Activated CD4-positive, alpha-beta T cell treated with anti-CD3 and anti-CD28 coated beads, Interleukin-2, Interleukin-4, amounts not matched to agents 100 ng/mL and 50 ng/mL, durations not matched to agents 16 hours and 8 hours (primary cell): ENCODE measurements at places on chromosomes 12 and 14.
A peak's percentile ranks its signal among the peaks of the same experiment; 100 is the strongest.

GRCh38 chr14:68978172-68978911 is 760 bp downstream of the ACTN1 start:
- DNase-seq, result peak; percentile 22

DNA sequence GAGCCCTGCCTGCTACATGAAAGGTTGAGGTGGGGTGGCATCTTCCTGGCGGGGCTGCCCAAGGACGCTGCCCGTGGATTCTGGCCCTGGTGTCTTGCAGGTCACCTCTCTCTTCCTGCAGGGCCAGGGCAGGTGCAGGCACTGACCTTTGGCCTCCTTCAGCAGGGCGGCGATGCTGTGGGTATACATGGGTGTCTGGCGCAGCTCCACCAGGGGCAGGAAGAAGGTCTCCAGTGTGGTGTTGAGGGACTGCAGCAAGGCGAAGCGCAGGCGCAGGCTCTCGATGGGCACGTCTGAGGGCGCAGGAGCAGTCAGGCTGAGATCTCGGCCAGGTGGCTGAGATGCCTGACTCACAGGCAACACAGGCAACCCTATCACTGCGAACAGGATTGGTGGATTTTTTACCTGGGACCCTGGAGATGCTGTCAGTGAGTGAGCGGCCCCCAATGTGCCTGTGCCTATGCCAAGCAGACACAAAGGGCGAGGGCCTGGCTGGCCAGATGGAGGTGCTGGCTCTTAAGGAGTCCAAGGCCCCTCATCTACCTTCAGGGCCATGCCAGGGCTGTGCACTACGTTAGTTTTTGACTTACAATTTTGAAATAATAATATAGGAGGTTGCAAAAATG is 45.7 kb downstream of the TRAFD1 start:
- no peak for DNase-seq

DNA sequence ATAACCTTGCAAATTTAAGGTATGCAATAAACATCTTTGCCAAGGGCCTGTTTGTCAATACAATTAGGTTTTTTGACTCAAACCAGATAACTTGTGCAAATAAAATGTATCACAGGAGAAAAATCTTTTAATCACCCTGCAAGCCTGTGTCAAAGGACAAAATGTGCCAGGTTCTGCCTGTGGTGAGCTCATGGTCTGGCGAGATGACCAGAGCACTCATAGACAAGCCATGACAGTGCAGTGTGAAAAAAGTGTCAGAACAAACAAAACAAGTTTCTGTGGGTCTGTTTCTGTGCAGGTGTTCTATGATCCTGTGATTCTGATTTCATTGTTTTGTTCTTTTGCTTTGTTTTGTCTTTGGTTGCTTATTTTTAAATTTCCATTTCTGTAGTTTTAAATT is 847.2 kb downstream of the VRK1 start:
- no peak for DNase-seq

- no peak for DNase-seq
Measured at GRCh38 chr14:33568935-33569579, 381.8 kb downstream of the EGLN3 start.

DNA sequence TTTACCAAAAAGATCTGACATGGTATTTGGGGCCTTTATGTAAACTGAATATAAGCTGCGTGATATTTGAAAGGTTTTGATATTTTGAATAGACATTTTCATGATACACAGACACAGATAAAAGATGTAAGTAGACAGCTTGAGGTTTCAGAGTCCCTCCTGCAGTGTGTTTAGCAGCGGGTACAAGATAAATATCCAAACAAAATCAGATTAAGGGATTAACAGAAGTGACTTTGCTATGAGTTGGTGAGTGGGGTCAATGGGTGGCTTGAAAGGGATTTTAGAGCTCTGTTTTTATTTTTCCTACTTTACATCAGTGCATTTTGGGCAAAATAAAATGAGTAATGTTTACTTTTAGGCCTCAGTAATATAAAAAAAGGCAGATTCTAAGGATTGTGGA is 84.1 kb downstream of the IGF1 start:
- no peak for DNase-seq

DNA sequence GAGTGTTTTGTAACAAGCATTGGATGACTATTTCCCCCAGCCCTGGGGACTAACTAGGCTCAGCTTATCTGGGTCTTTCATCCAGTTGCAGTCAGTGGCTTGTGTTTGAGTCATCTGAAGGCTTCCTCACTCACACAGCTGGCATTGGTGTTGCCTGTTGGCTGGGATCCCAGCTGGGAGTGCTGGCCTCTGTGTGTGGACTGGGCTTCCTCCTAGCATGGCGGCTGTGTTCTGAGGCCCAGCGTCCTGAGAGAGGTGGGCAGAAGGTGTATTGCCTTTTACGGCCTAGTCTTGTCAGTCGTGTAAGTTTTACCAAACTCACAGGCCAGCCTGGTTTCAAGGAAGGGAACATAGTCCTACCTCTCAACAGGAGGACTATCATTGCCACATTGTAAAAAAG is 28.3 kb upstream of the PPP2R5C start:
- no peak for DNase-seq

DNA sequence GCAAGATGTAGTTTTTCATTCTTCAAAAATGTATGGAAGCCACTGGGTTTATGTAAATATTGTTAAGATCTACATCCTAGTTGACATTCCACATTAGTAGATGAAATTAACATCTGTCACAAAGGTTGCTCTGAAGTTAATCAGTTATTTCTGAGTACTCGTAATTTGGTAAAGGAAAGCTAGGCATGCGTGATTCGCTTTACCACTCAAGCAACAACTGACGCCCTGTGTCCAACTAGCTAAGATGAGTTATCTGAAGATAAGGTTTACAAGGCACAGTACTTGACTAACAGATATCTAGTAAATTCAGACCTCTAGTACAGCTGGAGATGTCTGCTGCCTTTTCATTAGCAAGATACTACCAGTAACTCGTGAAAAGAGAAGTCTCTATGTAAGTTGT is 14.1 kb downstream of the PRKD1 start:
- no peak for DNase-seq

DNA sequence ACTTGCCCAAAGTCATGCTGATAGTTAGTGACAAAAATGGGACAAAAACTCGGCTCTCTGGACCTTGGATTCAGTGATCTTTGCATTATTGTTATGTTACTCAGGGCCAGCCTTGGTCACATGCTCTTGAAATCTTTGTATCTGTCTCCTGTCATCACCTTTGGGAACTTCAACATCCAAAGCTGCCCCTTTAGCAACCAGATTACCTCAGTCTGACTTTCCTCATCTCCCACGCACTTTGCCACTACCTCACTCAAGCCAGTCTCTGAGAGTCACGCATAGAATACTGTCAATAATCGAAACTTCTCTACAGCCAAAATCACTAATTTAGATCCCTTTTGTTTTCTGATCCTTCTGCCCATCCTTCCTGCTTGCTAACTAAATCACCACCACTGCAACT is 90.8 kb upstream of the DAAM1 start:
- DNase-seq, result no peak

DNA sequence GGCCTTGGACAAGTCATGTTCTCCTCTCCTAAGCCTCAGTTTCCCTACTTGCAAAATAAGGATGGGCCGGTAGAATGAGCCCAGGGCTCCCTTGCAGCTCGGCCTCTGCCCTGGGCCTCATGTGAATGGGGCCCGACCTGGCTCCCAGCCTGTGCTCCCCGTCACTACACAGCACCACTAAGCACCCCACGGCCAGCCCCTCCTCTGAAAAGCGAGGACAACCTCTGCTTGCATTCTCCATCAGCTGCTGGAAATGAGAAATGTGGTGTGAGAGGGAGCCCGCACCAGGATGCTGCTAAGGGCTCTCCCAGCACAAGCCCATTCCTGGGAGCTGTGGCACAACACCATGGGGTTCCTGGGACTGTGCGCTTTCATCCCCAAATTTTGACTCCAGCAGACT is 10.2 kb downstream of the SLC25A47 start:
- no peak for DNase-seq

- DNase-seq, result no peak
Measured at GRCh38 chr14:38074081-38074480, 133.6 kb upstream of the SSTR1 start.

- DNase-seq, result peak; percentile 53
Measured at GRCh38 chr12:130826151-130826801, 12.8 kb downstream of the STX2 start.

- DNase-seq, result peak; percentile 31
Measured at GRCh38 chr14:50786751-50787464, 44.1 kb downstream of the NIN start.

DNA sequence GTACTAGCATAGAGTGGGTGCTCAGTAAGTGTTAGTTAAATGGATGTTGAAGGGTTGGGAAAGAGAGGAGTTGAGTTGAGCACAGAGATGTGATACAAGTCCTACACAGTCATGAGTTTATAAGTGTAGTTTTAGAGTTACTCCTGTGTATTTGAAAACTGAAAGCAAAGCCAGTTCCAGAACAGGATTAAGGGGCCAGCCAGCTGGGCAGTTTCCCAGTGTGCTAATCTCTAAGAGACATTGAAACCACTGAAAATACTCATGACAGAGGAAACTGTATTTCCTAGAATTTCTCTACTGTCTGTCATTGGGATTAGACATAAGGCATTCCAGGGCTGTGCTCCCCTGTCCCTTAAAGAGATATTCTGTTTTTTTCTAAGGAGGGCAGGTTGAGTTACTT is 101.0 kb downstream of the DERA start:
- no peak for DNase-seq

DNA sequence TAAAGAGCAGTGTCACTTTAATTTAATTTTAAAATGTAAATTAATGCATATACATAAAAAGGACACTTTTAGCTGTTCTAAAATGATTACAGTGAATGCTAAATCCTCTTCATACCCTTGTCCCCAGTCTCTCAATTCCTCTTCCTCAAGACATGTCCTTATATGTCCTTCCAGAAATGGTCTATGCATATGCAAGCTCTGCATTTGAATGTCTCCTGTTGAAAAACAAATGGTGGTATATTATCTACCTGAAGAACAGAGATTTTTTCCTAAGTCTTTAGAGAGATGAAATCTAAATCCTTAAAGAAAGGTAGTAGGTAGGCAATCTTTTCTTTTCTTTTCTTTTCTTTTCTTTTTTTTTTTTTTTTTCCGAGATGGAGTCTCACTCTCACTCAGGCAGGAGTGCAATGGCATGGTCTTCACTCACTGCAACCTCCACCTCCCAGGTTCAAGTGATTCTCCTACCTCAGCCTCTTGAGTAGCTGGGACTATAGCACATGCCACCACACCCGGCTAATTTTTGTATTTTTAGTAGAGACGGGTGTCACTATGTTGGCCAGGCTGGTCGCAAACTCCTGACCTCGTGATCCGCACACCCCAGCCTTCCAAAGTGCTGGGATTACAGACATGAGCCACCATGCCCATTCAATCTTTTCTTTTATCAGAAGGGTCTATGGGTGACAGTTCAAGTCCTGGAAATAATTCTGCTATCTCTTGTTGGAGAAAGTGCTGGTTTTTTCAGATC is 180.5 kb downstream of the PRKCH start:
- DNase-seq, result no peak

DNA sequence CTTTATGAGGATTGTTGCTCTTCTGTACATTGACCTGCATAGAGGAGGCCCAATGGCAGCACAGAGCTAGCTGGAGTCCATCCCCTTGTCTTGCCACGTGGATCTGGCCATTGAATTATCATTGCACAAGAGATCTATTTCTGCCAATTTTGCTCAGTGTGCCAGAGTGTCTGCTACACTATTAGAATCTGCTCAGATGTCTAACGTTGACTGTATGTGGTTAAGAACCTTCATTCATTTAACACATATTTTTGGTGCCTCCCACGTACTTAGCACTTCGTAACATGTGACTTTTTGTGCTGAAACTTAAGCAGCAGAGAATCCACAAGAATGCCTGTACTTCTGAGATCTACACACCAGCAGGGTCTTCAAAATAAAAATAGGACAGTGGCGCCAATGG is 166.0 kb upstream of the VASH1 start:
- DNase-seq, result no peak

- DNase-seq, result no peak
Measured at GRCh38 chr12:49887091-49887490, 16.6 kb downstream of the FAIM2 start.

GRCh38 chr14:86847140-86847539 is 1145.8 kb downstream of the GALC start:
- no peak for DNase-seq

GRCh38 chr12:10540776-10541205 is 35.1 kb downstream of the EIF2S3B start:
- DNase-seq, result peak; percentile 67

GRCh38 chr14:71729596-71729995 is 202.6 kb upstream of the RGS6 start:
- DNase-seq, result no peak

DNA sequence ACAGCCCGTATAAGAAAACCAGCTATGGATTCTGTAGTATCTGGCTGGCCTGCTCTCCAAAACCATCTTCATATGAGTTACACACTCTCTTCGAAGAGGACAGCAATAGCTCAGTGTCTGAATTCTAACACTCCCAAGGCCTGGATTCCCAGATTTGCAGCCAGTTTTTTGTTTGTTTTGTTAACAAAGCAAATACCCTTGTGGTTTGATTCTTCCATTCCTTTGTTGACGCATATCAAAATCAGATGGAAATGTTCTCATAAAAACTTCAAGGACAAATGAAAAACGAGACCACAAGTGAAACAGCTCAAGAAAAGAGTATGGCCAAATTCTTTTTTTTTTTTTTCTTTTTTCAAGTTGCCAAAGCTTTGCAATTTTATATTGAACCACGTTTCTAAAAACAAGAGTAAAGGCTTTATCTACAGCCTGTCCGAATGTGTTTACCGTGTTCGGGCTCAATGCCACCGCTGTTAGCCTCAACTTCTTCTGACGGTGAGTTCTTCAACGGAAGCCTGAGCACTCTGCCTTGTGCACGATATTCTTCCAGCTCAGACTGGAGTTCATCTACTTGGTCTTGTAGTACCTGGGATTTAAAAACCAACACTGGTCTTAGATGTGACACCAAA is 67.5 kb downstream of the NIN start:
- DNase-seq, result no peak

DNA sequence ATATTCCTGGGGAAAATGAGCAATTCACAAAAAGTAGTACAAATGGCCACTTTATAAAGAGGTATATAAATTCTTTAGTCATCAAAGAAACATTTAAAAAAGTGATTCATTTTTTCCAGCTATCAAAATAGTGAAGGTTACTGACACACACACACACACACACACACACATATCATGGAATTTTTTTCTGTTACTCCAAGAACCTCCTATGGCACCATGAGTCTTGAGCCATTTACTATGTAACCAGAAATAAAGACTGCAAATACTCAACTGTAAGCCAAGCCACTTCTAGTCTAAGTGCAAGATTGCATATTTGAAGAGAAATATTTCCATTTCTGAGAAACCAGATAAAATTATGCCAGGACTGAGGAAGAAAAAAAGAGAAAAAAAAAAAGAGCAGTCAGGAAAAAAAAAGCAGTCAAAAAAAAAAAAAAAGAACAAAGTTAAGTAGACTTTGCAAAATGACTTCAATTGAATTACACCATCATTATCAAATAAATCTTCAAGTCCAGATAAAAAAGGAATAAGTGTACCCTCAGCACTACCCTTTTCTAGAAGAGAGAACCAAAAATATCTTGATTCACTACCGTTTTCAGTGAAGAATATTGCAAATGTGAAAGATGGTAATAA is 275.7 kb downstream of the DAD1 start:
- no peak for DNase-seq

- no peak for DNase-seq
Measured at GRCh38 chr14:65783101-65783500, 370.6 kb downstream of the FUT8 start.
